ENCODE measurements at places on chromosomes 4 and X. TPM values are rescaled to one million over a fixed set of nuclear protein-coding genes. Genes with fewer than 3 reads are reported as not detected.

The IL1RAPL2 gene
- 1.6 TPM for total RNA-seq

The RBMXL3 gene
- total RNA-seq = not detected

The AFP gene
- total RNA-seq = not detected

The TCEAL3 gene
- total RNA-seq = 10.8 TPM

The ABLIM2 gene
- total RNA-seq = not detected

The INTS6L gene
- 3.2 TPM for total RNA-seq

The SSX3 gene
- total RNA-seq = not detected

The TACR3 gene
- total RNA-seq = not detected

The CNKSR2 gene
- total RNA-seq = 1.0 TPM

The CYSLTR1 gene
- total RNA-seq = not detected

The EREG gene
- 126 TPM for total RNA-seq

The MAGED2 gene
- 293 TPM for total RNA-seq

The FABP2 gene
- total RNA-seq = not detected

The GCNA gene
- total RNA-seq = 0.26 TPM

The UGT2B17 gene
- total RNA-seq = not detected

The S100P gene
- not detected for total RNA-seq

The BCLAF3 gene
- 1.7 TPM for total RNA-seq

The MGST2 gene
- 26.8 TPM for total RNA-seq

The EVC2 gene
- 11.7 TPM for total RNA-seq

The FAT4 gene
- 7.5 TPM for total RNA-seq

The MAGEE2 gene
- total RNA-seq = not detected

The GATA1 gene
- total RNA-seq = not detected

The NXF2B gene
- not detected for total RNA-seq

The H2BW1 gene
- total RNA-seq = not detected

The AMER1 gene
- total RNA-seq = 1.8 TPM

The MAML3 gene
- 1.9 TPM for total RNA-seq

The CHRNA9 gene
- total RNA-seq = 0.13 TPM

The SYTL5 gene
- total RNA-seq = 1.4 TPM

The GABRQ gene
- total RNA-seq = not detected

The NHSL2 gene
- 0.78 TPM for total RNA-seq

The BGN gene
- total RNA-seq = 67.1 TPM

The PAGE2 gene
- total RNA-seq = not detected

The MGAT4D gene
- total RNA-seq = not detected

The TMEM35A gene
- 22.0 TPM for total RNA-seq

The COX7B2 gene
- not detected for total RNA-seq

The TLR2 gene
- 0.08 TPM for total RNA-seq

The FGFBP1 gene
- 0.65 TPM for total RNA-seq

The SSR4 gene
- 302 TPM for total RNA-seq

The PLAC8 gene
- total RNA-seq = not detected

The AWAT1 gene
- total RNA-seq = not detected

The PSAPL1 gene
- not detected for total RNA-seq

The TMPRSS11F gene
- total RNA-seq = not detected

The UPF3B gene
- 1.0 TPM for total RNA-seq

The GNRHR gene
- not detected for total RNA-seq

The GATB gene
- total RNA-seq = 19.1 TPM

The IL3RA gene
- 0.13 TPM for total RNA-seq

The SERPINA7 gene
- not detected for total RNA-seq

The PABPC4L gene
- total RNA-seq = 3.6 TPM

The GASK1B gene
- total RNA-seq = 16.3 TPM

The ITIH6 gene
- total RNA-seq = not detected

The TRIM60 gene
- not detected for total RNA-seq

All from epithelial cell of alveolus of lung (primary cell).